Skeletal muscle cell (primary cell): ENCODE measurements at places on chromosomes 11 and 22.

DNA sequence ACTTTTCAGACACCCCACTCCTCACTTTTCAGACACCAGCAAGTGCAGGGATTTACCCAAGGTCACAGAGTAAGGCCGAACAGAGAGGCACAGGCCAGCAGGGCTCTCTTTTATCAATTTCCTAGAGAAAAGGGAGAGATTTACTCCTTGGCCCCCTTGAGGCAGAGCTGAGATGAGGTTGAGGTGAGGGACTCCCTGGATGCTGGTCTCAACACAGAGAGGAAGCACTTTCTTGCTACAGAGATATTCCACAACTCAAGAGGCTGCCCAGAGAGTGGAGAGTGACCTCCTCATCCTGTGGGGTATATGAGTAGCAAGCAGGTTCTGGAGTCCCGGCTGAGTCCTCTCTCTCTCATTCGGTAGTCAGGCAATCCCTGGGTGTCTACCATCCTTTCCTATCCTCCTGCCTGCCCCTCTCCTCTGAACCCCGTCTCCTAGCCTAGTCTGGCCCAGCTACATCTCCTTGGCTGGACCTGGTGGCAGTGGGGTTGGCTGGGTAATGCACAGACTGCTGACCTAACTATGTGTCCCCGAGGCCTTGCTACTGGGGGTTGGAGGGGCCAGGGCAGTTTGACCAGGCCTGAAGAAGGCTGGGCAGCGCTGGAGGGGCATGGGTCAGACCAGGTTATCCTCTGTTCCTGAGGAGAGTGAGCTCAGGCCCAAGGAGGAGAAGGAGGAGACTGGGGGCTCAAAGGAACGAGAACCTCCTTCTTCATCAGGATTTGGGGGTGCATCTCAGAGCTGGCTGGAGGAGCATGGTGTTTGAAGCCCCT, 1.8 kb upstream of the ARHGEF17 start:
- DNase-seq, result no peak

DNA sequence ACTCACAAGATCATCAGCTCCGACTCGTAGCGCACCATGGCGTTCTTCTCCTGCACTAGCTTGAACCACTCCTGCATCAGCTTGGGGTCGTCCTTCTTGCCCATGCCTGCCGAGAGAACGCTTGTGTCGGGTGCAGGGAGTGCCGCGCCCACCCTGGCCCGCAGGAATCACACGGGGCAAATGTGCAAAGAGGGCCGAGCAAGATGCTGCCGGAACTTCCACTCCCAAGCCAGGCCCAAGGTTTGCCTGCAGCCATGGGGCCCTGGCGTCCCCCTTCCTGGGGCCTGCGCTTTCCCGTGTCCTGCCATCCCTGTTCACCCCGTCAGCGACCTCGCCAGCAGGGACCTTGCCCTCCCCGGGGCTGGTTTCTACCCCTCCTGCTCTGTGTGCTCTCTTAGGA, 16.9 kb upstream of the BID start:
- no peak for DNase-seq

DNA sequence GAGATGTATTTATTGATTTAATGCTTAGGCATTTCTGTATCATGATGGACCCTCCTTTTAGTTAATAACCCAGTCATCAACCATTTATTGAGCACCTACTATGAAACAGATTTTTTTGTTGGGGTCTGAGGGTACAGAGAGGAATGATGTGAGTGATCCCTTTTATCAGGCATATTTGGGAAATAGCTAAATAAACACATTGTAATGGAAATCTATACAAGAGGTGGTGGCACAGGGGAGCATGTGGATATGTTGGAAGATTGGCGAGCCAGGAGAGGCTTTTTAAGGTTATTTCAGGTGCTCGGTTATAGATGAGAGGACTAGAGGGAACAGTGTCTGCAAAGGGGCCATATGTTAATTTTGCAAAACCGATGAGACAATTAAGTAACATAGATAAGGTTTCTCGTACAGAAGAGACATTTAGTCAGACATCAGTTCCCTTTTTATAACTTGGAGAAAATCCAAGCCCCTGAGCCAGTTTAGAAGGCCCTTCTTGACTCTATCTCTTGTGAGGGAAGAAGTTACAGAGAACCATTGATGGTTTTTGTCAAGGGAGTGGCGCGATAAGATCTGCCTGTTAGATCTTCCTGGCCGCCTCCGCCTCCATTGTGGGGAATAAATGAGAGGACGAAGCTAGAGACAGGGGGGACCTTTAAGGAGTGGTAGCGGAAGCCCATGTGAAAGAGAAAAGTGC, 2.0 kb downstream of the ATXN10 start:
- DNase-seq, result no peak

DNA sequence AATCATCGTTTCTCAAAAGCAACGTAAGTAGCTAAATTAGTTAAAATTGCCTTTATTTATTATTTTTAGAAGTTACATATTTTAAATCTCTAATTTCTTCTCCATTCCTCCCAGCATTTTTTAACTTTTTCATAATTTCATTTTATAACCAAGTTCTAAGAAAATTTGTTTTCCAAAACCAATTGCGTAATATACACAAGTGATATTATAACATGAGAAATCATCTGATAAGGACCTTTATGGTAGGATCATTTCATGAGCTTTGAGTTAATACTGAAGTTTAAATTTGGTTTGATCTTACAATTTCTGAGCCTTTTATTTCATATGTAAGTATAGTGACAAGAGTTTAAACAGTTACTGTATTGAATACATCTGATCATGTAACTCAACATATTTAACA, 27.7 kb upstream of the CARD18 start:
- DNase-seq, result no peak

- no peak for DNase-seq
Observed at GRCh38 chr22:44837481-44837880, 85.1 kb downstream of the ARHGAP8 start.

DNA sequence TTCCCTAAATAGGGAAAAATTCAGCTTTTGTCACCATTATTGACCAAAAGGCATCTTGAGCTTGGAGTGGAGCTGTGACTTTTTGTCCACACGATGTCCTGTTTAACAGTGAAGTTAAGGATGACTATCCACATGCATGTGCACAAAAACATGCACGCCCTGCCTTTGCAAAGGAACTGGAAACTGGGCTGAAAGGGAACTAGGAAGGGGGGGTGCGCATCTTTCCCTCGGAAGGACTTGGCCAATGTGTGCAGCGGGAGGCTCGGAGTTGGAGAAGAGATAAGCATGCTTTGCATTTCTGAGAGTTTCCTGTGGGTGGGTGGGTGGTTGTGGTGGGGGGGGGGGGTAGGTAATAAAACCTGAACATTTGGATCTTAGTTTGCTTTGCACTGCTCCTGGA, 411 bp upstream of the KIRREL3 start:
- DNase-seq, result no peak

DNA sequence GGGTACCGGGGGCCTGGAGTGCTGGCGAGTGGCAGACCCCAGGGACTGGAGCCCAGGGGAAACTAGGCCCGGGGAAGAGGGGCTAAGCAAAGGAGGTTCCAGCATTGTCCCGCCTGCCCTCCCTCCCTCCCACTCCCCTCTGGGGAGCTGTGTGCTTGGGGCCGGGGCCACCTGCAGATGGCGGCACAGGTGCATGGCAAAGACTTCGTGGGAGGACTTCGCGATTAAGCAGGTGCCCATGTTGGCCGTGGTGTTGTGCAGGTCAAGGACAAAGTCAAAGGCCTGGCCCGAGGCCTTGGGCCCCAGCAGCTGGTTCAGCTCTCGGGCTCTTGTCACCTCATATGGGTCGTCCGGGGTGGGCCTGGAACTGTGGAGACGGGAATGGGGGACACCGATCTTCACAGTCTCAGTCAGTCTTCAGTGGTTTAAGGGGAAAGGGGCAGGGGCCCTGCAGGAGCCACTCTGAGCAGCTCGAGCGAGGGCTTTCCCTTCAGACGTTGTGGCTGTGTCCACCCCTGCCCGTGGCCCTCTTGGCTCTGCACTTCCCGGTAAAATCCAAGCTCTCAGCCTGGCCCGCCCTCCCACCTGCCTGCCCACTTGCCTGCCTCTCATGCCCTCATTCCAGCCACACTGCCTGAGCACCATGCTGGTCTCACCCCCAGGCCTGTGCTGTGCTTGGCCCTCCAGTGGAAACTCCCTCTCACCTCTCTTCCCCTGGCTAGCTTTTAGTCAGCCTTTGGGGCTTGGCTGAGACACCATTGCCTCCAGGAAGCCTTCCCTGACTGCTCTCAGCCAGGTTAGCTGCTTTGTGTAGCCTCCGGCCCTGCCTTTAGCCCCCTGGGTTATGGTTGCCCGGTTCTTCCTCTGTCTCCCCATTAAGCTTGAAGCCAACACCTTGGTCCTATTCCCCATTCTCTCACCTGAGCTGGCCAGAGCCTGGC, 4.7 kb downstream of the ACY3 start:
- DNase-seq, result no peak
